Skeletal muscle cell (primary cell): ENCODE measurements at places on chromosomes 12 and 14.
A peak's percentile ranks its signal among the peaks of the same experiment; 100 is the strongest.

DNA sequence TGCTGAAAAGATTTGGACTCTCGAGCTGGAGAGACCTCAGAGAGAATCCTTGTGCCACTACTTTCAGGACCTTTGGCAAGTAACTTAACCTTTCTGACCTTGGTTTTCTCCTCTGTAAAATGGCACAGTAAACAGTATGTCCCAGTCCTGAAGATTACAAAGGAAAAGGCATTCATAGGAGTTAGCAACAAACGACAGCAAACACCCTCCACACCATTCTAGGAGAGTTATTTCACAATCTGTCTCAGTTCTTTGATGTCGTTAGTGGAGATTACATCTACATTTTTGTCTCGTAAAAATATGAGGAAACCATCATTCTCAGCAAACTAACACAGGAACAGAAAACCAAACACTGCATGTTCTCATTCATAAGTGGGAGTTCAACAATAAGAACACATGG is 205.7 kb downstream of the ITPR2 start:
- no peak for DNase-seq

DNA sequence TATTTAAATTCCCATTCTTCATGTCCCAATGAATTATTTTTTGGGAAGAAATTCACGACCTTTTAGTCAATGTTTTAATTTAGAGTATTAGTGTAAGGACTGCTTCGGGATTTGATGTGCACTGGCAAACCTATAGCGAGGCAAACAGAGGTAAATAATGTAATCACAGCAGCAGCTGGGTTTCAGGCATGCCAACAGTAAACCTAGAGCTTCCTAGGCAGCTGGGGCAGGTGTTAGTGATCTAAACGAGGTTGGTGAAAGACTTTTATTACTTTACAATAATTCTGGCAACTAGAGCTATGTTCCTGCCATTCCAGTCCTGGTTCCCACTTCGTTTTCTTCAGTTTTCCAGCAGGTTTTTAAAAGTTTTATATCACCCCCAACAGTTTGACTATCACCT is 1036.4 kb upstream of the FOXG1 start:
- DNase-seq, result no peak

GRCh38 chr12:128510511-128510910 is 243.5 kb downstream of the TMEM132C start:
- DNase-seq, result no peak

DNA sequence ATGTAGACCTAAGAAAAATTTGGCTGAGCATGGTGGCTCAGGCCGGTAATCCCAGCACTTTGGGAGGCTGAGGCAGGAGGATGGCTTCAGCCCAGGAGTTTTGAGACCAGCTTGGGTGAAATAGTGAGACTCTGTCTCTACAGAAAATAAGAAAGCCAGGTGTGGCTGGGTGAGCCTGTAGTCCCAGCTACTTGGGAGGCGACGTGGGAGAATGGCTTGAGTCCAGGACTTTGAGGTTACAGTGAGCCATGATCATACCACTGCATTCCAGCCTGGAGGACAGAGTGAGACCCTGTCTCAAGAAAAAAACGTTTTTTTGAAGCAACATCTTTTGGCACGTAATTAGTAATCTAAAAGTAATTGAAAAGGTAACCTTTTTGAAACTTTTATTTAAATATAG is 70.9 kb downstream of the FERMT2 start:
- DNase-seq, result no peak

DNA sequence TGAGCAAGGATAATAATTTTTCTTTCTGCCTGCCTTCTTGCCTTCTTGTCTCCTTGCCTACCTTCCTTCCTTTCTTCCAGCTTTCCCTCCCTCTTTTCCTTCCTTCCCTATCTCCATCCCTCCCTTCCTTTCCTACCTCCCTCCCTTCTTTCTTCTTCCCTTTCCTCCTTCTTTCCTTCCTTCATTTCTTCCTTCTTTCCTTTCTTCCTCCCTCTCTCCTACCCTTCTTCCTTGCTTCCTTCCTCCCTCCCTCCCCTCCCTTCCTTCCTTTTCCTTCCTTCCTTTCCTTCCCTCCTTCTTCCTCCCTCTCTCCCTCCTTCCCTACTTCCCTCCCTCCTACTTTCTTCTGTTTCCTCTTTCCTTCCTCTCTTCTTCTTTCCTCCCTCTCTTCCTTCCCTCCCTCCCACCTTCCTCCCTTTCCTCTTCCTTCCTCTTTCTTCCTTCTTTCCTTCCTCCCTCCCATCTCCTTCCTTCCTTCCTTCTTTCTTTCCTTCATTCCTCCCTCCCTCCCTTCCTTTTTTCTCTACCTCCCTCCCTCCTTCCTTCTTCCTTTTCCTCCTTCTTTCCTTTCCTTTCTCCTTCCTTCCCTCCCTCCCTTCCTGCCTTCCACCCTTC is 329.8 kb downstream of the APAF1 start:
- no peak for DNase-seq

DNA sequence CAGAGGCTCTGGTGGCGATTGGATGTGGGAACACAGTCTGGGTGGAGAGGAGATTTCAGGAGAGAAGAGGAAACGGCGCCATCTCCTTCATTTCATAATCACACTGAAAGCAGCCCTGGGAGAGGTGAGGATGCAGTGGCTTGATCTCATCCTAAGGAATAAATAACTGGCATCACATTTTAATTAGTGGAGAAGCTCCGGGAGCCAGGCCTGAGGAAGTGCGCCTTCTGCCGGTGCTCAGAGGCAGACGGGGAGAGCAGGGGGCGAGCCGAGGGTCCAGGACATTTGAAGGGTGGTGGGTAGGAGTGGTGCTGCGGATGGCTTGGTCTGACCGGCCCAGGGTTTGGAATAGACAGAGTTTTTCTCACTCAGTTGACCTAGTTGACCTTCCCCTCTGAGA is 265.0 kb downstream of the CACNA1C start:
- no peak for DNase-seq

GRCh38 chr14:70152704-70153103 is 36.0 kb downstream of the SLC8A3 start:
- DNase-seq, result no peak

- no peak for DNase-seq
Observed at GRCh38 chr14:24255931-24256711, 6.9 kb downstream of the TGM1 start.

GRCh38 chr14:54566410-54567223 is at the start of gene SAMD4A:
SAMD4A (plus strand) TSS chr14:54567128; CDS start chr14:54567917, 789 bp downstream.
- peak; percentile 65 for DNase-seq

- no peak for DNase-seq
Observed at GRCh38 chr12:39272871-39273655, 169.9 kb downstream of the KIF21A start.

DNA sequence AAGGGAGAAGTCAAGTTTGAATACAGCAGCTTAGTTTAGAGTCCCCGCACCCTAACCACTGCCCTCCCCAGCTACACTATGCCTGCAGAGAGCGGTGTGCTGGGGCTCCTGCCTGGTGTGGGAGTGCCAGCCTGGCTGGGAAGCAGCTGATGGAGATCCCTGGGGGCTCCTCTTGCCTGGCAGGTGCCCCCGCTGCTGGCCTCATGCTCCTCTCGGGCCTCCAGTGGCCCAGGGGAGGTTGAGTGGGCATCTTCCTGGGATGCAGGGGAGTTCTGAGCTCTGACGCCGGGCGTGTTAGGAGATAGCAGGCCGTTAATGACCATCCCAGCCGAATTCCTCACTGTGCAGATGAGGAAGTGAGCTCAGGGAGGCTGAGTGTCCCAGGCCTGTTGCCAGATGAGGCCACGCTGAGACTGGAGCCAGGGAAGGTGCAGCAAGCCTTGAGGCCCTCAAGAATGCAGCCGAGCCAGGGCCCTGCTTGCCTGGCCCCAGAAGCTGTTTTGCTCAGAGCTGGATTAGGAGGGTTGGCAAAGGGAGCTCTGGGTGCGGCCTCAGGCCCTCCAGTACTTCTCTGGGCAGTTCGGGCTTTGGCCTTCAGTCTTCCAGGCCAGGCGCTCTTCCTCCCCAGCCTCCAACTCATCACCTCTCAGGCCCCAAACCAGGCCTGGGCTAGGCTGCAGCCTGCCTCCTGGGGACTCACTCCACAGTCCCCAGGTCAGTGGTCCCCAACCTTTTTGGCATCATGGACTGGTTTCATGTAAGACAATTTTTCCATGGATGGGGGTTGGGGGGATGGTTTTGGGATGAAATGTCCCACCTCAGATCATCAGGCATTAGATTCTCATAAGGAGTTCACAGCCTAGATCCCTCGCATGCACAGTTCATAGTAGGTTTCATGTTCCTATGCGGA is 6.6 kb upstream of the CYP46A1 start:
- no peak for DNase-seq

DNA sequence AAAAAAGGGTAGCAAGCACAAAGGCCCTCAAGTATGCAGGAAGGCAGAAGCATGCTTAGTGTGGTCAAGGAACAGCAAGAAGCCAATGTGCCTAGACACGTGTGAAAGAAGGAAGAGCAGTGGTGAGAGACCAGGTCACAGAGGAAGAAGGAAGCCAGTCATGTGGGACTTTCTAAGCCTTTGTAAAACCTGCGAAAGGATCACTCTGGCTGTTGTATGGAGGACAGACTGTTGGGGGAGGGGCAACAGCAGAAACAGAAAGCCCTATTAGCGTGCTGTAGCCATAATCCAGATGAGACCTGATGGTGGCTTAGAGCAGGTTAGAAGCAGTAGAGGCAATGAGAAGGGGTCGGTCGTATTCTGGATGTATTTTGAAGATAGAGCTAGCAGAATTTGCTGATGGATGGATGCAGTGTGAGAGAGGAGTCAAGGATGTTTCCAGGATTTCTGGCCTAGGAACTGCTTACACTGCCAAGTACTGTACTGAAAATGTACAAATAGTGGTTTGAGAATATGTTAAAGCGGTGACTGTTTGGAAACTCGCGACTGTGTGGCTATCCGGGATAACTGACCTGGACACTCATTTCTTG is 5.7 kb upstream of the MLF2 start:
- DNase-seq, result no peak

- peak; percentile 9 for DNase-seq
Observed at GRCh38 chr14:94481468-94482131, 5.6 kb upstream of the SERPINA9 start.

- DNase-seq, result no peak
Observed at GRCh38 chr12:39461059-39461458, 18.1 kb upstream of the KIF21A start.

DNA sequence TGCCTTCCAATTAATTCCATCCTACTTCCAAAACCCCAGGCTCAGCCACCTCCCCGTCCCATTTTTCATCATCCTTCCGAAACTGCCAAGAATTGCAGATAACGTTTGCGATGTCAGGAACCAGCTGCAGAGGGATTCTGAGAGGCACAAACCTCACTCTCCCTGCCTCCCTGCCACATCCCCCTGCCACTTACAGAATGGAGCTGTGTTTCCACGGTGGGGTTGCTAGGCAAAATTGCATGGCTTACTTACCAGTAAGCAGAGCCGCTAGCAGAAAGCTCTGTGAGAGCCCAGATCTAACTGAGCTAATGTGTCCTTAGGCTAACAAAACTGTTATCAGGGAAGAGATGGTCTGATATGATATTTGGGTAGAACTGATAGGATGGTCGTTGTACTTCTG is 127.4 kb downstream of the KCNK10 start:
- no peak for DNase-seq

DNA sequence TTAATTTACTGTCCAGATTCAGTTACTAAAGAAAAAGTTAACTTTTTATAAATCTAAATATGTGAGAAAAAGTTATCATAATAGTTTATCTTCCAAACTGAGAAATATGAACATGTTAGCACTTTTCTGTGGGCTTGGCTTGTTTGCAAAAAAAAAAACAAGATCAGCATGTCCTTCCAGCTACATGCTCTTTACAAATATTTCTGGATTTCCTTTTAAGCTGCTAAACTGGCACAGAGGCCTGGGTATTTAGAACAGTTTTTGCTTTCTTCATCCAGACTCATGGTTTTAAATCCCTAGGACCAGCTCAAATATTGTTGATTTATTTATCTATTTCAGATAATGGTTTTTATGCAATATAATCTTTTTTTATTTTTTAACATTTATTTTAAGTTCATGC is 1444.5 kb upstream of the FLRT2 start:
- DNase-seq, result no peak

DNA sequence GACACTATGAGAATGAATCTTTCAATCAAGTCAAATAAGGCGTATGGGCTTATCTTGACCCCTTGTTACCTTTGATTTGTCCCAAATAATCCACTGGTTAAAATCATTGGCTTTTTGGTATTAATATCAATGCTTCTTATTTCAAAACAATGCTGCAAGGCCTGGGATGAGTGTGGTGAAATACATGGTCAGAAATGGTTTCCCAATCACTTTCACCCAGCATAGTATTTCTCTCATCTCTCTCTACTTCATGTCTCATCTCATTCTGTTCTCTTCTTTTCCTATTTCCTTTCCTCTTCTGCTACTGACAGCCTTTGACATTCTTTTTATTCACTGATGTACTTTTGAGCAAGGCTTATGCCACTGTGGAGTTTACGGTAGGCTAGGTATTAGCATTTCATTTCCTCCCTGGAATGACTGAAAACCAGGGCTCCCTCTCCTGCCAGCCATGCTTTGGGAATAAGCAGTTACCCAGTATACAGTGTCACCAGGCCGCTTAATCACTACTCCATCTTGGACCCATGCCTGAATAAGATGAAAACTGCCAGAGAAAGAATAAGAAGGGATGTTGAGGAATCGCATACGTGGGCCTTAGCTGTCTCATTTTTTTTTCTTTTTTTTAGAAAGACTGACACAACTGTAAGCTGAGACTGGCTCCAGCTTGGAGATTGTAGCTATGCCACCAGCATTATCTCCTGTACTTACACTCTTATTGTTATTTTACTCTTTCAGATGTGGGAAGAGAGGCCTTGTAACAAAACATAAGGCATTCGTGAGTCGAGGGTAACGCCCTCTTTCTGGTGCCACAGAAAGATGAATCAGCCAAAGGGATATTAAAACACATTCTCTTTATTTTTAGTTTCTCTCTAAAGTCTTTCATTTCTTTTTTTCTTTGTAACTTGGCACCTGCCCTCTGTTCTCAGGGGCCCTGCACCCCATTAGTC is 53.5 kb downstream of the IGF1 start:
- DNase-seq, result no peak

- DNase-seq, result no peak
Observed at GRCh38 chr12:6838854-6839253, 1.9 kb upstream of the GNB3 start.

GRCh38 chr12:47742253-47742825 is 16.3 kb downstream of the RAPGEF3 start:
- DNase-seq, result no peak

DNA sequence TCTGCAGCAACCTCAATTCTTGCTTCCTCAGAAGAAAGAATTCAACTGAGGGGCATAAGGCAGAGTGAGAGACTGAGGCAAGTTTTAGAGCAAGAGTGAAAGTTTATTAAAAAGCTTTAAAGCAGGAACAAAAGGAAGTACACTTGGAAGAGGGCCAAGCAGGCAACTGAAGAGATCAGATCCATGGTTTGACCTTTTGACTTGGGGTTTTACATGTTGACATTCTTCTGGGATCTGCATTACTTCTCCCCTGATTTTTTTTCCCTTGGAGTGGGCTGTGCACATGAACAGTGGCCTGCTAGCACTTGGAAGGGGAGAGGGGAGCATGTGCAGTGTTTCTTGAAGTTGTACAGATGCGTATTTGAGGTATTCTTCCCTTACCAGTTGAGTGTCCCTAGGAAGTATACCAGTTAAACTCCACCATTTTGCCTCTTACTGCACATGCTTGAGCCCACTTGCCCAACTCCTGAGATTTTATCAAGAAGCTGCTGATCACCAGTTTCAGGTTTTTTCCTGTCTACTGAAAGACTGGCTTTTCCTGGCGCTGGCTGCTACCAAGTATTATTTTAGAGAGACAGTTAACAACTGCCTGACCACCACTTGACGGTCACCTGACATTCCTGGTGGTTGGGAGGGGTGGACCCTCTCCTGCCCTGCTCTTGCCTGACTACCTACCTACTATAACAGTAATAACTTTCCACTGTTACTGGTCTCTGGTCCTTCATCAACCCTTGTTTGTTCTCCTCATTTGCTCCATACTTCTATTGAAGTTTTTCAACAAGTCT is 26.0 kb upstream of the TMTC2 start:
- DNase-seq, result peak; percentile 6

GRCh38 chr14:26996246-26996645 is 398.4 kb upstream of the NOVA1 start:
- no peak for DNase-seq
